ENCODE measurements at places on chromosomes 5 and 9.

- DNase-seq: no peak
Measured at GRCh38 chr9:114606597-114607207, 4.4 kb upstream of the TMEM268 start.

- DNase-seq: no peak
Measured at GRCh38 chr5:177452688-177453638, 6.3 kb downstream of the PRR7 start.

DNA sequence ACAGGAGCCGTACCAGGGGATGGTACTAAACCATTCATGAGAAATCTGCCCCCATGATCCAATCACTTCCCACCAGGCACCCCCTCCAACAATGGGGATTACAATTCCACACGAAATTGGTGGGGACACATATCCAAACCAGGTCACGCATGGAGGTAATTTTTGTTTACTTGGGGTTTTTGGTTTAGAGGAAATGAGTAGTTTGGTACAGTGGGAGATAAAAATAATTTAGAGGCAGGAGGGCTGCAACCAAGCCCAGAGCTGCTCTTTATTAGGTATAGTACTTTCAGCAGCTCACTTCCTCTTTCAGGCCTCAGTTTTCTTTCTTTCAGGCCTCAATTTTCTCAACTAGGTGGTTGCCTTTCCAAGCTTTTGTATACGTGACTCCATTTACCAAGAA, 23.2 kb downstream of the PRUNE2 start:
- no peak for DNase-seq

DNA sequence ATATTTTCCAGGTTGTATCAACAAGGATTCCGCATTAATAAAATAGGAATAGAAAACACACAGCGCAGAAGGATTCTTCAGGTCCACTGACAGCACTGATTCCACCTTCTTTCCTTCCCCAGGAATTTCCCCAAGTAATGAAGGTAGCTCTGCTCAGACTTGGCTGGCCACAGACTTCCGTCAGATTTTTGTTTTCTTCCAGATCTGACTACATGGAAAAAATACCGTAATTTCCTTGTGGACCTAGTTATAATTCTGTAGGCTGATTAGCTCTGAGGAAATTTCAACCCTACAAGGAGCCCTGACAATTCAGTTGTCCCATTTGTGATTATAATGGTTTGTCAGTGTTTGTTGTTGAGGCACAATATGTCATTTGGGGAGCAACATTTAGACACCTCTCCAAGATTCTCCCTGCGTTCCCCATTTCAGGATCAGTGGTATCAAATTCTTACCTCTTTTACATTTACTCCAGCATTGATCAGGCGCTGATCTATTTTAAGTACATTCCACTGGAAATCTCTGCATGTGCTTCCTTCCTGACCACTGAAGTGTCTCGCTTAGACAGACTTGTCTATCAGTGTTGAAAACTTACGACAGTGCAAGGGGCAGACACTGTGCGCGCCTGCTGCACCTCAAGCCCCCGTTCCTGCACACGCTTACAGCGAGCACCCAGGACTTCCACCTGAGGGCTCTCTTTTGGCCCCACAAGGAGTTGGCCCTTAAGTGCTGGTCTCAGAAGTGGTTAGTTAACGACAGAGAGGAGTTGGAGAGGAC, 94.8 kb downstream of the LHFPL2 start:
- DNase-seq: no peak

DNA sequence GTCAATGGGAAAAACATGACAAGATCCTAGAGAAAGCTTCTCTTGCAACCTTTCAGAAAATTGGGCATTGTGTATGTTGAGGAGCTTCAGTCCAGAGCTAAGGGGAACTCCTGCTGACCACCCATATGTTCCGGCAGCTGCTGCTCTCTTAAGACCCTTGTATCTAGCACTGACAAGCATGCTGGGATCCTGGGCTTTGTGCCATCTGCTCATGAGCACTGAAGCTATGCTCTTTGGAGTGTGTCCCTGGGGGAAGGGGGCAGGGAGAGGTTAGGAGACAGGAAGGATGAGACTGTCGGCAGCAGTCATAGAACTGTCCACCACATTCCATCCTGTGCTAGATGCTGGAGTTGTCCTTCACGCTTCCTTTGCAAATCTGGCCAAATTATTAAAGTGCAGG, 109.3 kb downstream of the JAKMIP2 start:
- DNase-seq: no peak

DNA sequence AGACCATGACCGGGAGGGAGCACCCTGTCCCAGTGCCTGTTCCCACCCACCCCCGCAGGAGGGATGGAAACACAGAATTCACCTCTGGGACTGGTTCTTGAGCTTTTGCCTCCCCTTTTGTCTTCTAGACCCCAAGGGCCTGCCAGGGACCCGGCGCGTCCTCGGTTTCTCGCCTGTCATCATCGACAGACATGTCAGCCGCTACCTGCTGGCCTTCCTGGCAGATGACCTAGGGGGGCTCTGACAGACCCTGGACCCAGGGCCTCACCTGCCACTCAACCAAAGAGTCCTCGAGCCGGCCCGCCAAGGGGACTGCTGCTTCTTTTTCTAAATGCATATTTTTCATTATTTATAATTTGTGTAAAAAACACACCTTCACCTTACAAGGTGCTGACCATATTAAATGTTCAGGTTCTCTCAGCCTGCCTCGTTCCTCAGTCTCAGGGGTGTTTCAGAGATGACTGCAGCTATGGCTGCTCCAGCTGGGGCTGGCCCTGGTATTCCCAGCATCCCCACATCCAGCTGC, 16.9 kb downstream of the CARD19 start:
- no peak for DNase-seq

- no peak for DNase-seq
Measured at GRCh38 chr9:136303066-136303824, 649 bp downstream of the CCDC187 start.

GRCh38 chr5:10201223-10201868, 48.3 kb downstream of the ATPSCKMT start:
- DNase-seq: peak; percentile 11

DNA sequence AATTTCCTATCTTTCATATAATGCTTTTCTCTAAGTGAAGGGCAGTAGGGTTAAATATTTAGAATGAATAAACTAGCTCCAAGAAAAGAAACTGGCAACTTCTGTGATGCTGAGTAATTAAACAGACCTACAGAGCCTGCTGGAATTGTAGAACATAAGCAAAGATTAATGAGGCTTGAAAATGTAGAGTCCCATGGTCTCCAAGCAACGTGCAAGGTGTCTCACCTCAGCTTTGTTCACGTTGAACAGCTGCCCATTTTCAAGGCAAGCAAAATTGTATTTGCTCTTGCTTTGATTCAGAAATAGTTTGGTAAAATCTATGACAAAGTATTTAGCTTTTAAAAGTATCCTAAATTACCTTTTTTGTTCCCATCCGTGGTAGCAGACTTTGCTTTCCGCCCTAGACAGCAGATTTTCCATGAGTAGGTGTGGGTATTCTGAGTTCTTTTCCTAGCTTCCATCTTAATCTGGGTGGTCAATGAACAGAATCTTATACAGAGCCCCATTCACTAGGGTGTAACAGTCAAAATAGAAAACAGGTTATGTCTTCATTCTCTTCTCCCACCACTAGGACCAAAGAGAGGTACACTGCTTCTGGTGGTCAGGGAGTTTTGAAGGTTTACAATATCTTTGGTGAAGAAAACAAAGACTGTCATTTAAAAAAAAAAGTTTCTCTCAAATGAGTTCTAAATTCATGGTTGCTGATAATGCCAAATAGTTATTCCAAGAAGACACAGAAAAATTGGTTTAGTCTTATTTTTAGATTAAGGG, 52.1 kb upstream of the TYRP1 start:
- DNase-seq: no peak

GRCh38 chr9:72983056-72983455, 30.2 kb upstream of the ALDH1A1 start:
- no peak for DNase-seq

DNA sequence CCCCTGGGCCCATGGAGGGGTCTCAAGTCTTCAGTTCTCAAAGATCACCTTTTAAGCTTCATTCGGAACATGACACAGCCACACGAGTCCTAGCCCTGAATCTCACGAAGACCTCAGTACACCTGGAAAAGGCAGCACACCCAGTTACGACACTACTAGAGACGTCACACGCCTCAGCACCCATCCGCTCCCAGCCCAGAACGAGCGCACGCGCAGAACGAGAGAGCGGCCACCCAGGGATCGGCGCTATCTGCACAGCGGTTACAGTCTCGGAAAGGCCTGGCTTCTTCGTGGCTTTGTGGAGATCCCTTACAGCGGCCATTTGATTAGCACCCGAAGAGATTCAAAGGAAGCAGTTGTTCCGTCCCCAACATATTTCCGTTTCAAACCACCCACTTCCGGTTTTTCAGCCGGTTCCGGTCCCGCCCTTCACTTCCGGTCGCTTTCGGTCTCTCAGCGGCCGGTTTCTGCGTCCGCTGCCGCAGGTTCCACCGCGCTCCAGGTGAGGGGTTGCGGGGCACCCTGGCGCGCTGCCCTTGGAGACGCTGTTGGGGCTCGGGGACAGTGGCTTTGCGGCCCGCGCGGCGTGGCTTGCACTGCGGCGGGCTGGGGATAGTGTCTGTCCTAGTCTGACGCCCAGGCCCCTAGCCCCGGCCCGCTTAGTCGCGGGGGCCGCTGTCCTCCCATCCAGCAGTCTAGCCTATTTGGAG, at the start of gene UBLCP1:
TSS of gene UBLCP1 (plus strand) at position 432 of the 710 bp plus-strand sequence. CDS start 5,626 bp downstream, outside the sequence.
- peak; percentile 86 for DNase-seq

DNA sequence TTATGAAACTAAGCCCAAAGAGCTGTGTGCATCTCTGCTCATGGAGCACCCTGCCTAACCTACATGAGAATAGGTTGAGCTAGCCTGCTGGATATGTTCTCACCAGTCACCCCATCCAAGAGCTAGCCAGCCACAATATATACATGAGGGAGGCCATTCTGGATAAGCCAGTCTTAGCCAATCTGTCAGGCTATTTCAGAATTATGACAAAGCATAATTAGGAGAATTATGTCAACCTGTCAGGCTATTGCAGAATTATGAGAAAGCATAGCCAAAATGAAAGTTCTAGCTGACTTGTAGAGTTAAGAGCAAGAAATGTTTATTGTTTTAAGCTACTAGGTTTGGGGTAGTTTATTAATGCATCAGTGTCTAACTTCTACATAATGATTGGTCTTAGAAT, 189.8 kb downstream of the WDR70 start:
- DNase-seq: no peak

- DNase-seq: no peak
Measured at GRCh38 chr5:74409166-74409706, 231.3 kb downstream of the ENC1 start.

DNA sequence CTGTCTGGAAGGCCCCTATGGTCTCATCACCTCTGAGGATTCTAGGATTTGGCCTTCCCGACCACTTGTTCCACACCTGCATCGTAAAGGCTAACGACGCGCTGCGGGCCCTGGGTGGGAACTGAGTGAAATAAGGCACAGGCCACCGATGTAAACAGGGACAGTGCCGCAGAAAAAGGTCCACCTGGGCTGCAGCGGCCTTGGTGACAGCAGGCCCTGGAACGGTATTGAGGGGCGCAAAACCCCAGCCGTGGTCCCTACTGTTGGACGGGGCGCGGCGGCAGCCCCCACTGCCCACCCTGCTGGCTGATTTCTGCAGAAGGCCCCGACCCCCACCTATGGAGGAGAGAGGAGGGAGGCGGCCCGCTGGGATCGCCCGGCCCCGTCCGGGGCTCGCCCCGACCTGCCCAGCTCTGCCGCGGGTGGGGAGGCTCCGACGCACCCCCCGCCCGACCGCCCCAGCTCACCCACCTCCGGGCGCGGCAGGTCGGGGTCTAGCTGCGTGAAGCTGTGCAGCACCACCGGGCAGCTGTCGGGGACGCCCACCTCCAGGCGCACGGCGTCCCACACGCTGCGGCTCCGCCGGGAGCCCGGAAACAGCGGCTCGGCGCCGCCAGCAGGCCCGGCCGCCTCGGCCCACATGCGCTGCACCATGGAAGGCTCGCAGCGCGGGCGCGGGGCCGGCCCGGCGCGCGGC, 391 bp downstream of the RALGDS start:
- DNase-seq: no peak

DNA sequence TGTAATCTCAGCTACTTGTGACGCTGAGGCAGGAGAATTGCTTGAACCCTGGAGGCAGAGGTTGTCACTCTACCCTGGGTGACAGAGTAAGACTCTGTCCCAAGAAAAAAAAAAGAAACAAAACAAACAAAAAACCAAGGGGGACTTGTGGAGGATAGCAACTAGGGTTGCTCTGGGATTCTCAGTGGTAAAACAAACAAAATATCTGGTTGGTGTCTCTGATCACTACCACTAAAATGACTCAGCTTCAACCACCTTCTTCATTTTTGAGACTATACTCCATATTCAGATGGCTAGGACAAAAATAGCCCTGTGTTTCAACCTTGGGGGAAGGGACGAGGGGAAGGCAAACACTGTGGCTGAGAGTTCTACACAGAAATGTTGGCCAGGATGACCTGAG, 110.3 kb downstream of the ARRDC3 start:
- DNase-seq: no peak

DNA sequence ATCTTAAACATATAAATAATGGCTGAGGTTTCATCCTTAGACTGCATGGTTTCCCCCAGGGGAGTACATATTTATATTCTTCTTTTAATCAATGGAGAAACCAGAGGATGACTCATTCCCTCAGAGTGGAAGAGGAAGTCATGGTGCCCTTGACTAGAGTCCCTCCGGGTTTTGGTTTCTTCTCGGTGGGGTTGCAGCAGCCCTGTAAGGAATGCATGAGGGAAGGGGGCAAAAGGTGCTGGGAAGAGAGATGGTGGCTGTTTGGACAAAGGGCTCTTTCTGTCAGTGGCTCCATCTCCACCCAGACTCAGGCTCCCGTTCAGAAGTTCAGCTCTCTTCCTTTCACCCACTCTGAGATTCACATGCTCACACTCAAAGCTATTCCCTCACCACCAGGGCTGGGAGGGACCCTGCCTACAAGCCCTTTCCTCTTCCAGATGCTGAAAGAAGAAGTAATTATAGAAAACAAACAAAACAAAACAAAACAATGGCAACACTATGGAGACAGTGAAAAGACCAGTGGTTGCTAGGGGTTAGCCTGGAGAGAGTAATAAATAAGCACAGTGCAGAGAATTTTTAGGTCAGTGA, 129.8 kb upstream of the IL12B start:
- DNase-seq: peak; percentile 36

- DNase-seq: no peak
Measured at GRCh38 chr5:66701244-66701643, 105.1 kb downstream of the MAST4 start.
